ENCODE measurements at places on chromosomes 2 and 18.

DNA sequence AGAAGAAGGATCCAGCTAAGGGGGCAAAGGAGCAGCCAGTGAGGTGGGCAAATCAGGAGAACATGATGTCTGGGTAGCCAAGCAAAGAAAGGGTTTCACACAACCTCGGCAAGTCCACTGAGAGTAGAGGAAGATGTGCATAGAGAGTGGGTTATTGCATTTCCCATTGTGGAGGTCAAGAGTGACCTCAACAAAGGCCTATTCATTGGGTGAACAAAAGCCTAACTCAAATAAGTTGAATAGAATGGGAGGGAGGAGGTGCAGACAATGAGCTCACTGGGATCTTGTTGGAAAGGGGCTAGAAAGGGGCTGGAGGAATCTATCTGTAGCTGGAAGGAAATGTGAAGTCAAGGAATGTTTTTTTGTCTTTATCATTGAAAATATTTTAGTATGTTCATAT is 14.0 kb upstream of the PDCL3 start:
- DNase-seq = no peak

- DNase-seq = no peak
Observed at GRCh38 chr18:62245699-62246098, 58.6 kb downstream of the RELCH start.

- no peak for DNase-seq
Observed at GRCh38 chr2:86189782-86190416, 5.4 kb downstream of the IMMT start.

DNA sequence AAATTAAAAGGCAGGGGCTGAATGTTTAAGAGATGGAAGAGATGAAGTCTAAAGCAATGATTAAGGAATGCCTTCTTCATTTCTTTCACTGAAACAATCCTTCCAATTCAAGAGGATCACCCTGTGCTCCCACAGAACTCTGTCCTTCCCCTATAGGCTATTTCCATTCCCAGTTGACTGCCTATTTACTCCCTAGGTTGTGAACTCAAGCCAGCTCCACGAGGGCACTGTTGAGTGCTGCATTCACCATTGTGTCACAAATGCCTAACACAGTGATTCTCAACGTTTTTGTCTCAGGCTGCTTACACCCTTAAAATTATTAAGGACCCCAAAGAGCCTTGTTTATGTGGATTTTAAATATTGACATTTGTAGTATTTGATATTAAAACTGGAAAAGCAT is 112.4 kb downstream of the AOX1 start:
- no peak for DNase-seq

DNA sequence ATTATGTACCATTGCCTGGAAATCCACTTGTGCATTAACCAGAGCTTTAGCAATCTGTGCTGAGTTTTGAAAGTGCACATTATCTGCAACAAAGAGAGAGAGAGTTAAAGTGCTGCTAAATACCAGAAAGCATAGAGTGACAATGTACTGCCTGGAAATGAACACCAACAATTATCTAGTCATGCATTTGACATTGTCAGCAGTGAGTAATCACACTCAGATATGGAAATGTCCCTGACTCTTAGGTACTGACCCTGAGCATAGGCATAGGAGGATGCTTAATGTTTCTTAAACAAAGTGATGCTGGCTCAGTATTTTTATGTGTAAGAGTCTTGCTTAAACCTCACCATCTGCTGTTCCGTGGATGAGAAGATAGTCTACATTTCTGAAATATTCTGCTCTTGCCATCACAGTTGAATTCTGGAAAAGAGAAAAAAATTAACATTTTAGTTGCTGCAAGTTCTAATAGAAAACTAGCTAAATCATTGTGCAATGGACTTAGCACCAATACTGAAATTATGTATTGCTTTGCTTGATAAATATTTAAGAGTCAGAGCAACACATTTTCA is 20.8 kb upstream of the GCG start:
- no peak for DNase-seq

- DNase-seq = no peak
Observed at GRCh38 chr2:8234253-8234652, 447.6 kb upstream of the ID2 start.

- no peak for DNase-seq
Observed at GRCh38 chr2:237221443-237221842, 135.8 kb downstream of the COPS8 start.

- no peak for DNase-seq
Observed at GRCh38 chr18:55353806-55354205, 234.2 kb downstream of the TCF4 start.

DNA sequence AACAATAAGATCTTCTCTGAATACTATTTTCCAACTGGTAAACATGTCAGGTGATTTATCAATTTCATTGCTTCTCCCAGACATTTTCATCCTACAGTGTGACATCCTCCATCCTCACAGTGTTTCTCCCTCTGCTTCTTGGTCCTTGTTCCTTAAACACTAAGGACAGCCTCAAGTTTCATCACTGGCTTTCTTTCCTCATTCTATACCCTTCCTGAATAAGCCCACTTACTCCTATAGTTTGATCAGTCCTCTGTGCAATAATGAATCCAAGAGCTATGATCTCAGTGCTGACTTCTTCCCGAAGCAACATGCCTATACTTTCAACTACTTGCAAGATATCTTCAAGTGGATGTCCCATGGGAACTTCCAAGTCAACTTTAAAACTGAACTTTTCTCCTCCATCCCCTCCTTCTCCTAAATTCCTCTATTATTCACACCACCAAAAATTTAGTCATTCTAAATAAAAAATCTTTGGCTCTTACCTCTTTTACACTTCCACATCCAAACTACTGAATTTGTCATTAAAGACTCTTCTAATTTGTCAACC is 87.6 kb downstream of the FAM228A start:
- DNase-seq = no peak

DNA sequence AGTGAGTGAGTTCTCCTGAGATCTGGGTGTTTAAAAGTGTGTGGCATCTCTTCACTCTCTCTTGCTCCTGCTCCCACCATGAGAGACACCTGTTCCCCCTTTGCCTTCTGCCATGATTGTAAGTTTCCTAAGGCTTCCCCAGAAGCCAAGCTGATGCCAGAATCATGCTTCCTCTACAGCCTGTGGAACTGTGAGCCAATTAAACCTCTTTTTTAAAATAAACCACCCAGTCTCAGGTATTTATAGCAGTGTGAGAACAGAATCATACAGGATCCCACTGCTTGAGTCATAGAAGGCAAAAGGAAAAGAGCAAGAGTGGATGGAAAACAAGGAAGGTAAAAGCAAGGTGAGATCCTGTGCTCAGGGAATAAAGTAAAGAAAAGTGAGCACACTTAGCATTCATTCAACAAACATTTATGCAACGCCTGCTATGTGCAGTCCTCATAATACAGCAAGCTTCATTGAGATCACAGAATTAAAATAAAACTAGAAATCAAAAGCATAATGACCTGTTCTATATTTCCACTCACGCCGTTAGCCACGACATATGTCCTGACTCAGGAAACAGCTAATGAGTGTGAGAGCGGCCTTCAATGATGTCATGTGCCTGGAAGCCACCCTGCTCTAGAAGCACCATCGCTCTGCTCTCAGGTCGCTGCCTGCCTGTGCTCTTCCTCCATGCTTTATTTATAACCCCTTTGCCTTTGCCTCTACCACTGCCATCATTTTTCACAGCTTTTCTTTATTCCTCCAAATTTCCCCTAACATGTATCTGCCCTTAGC is 11.3 kb upstream of the COPS8 start:
- DNase-seq = no peak

DNA sequence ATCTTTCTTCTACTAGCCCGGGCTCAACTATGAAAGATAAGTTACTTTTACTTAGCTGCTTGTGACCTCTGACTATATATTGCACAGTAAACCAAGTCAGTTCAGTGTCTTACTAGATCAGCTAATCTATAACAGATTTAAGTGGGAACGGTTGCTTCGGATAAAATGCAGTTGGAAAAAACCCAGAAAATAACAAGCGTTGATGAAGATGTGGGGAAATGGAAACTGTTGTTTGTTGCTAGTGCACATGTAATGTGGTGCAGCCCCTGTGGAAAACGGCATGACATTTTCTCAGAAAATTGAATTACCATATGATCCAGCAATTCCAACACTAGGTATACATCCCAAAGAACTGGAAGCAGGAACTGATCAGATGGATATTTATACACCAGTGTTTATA is 248.5 kb downstream of the PRKCE start:
- DNase-seq = no peak

DNA sequence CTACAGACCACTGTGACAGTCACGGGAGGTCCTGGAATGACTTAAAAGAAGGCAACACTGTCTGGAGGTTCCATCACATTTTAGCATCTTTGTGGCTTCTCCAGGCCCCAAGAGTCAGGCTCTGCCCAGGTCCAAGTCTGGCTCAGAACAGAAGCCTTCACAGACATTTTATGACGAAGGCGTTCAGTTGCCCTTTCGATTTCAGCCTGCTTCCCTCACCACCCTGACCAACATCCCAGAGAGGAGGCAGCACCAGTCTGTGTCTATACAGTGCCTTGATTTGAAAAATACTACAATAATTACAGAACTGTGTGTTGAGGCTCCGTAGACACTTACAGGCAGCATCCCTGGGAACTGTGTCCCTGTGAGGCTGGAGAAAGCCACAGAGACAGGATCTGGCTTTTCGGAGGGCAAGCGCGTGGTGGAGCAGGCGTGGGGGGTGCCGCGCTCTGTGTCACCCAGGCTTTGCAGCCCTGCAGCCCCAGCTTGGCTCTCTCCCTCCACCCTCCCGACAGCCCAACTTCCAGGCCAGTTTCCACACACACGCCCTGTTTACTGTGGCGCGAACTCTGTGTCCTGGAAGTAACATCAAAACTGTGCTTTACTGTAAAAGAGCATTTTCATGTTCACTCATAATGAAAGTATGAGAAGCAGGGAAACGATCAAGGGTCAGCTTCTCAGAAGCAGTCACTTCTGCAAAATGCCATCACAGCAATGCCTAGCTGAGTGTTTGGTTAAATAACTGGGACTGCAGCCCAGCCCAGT is 153.5 kb upstream of the ALKAL2 start:
- DNase-seq = no peak

DNA sequence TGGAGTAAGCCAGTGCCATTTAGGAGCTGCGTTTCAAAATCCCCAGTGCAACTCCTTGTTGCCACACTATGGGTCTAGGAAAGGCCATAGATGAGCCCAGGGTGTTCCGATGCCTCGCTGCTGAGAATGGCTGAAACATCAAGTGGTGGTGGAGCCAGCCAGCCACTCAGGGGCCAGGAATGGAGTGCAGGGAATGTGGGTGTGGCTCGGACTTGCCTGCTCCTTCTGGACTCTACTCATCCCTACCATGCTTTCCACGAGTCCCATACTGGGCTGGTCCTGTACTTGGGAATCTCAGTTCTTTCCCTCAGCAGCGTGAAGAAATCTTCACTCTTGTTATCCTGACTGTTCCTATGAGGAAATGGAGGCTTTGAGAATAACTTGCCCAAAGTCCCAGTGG is 143.5 kb downstream of the INSIG2 start:
- no peak for DNase-seq

- no peak for DNase-seq
Observed at GRCh38 chr2:225431105-225431863, 31.8 kb downstream of the NYAP2 start.

GRCh38 chr2:39142904-39143605 is 22.2 kb upstream of the SOS1 start:
- no peak for DNase-seq

DNA sequence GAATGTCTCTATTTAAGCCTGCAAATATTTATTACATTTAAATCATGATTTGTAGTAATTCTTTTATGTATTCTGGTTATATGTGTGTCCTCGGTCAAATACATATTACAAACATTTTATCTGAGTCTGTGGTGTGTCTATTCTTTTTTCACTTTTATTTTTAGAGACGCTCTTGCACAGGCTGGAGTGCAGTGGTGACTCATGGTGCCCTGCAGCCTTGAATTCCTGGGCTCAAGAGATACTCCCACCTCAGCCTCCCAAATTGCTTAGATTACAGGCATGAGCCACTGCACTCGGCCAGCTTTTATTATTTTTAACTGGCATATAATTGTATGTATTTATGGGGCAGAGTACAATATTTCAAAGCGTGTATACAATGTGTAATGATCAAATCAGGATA is 47.5 kb downstream of the ARID5A start:
- no peak for DNase-seq

GRCh38 chr2:122100346-122100745 is 344.9 kb downstream of the TSN start:
- DNase-seq = no peak

DNA sequence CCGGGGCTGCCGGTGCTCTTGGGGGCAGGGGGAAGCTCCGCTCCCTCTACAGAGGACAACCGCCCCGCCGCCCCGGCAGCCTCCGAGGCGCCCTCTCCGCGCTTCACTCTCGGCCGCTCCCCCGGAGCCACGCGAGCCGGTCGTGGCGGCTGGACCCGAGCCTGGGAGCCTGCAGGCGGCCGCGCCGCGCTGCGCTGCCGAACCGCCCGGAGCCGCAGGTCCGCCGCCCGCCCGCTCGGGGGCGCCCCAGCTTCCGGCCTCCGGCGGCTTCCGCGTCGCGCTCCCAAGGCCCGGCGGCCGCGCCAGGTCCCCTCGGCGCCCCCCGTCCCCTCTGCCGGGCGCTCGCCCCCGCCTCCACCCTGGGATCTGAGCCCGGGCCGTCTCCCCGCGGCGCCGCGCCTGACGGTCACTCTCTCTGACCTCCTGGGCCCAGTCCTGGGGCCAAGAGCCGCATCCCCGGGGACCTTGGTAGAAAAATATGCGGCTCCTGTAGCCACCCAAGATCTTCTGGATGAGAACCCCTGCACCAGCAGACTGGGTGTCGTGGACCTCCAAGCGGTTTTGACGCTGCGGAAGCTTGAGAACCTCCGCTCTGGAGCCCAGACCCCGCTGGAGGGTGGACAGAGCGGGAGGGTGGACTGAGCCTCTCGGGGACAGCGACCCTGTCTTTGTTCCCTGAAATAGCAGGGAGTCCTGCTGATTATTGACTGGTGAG is 44.3 kb downstream of the SERTAD2 start:
- peak; percentile 45 for DNase-seq

DNA sequence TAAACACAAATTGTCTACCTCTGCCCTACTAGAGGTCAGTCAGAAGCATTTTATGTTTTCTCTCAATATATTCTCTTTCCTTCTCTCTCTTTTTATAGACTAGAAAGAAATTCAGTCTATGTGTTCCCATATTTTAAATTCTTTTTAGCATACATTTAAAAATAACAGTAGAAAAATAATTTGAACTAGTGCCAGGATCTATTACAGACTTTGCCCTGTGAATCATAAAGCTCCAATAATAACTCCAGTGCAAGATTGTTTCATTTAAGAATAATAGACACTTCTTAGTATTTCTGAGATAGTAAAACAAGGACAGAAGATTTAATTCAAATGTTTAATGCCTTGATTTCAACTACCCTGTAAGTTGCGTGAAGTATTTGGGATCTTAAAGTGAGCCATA is 60.1 kb downstream of the ITGB6 start:
- no peak for DNase-seq

DNA sequence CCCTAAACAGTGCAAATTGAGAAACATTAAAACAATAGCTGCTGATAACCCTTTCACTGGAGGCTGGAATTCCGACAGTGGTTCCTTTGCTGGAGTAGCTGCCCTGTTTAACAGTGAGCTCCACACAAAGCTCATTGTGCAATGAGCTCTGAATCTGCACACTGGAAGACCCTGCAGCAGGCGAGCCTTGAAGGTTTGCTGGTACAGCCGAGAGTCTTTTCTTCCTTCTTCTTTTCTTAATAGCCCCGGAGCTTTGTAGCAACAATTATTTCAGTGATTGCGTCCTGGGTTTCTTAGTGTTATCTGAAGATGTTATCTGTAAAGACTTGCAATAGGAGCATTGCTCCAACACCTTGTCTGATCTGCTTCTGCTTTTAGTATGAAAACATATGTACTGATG is 50.8 kb upstream of the CXCR4 start:
- DNase-seq = no peak
